ENCODE measurements at places on chromosomes 2 and 18.

GRCh38 chr2:241036397-241036963 lies 38.1 kb downstream of the SNED1 start:
- DNase-seq = no peak

GRCh38 chr2:48034295-48034694 lies 128.0 kb upstream of the FBXO11 start:
- no peak for DNase-seq

DNA sequence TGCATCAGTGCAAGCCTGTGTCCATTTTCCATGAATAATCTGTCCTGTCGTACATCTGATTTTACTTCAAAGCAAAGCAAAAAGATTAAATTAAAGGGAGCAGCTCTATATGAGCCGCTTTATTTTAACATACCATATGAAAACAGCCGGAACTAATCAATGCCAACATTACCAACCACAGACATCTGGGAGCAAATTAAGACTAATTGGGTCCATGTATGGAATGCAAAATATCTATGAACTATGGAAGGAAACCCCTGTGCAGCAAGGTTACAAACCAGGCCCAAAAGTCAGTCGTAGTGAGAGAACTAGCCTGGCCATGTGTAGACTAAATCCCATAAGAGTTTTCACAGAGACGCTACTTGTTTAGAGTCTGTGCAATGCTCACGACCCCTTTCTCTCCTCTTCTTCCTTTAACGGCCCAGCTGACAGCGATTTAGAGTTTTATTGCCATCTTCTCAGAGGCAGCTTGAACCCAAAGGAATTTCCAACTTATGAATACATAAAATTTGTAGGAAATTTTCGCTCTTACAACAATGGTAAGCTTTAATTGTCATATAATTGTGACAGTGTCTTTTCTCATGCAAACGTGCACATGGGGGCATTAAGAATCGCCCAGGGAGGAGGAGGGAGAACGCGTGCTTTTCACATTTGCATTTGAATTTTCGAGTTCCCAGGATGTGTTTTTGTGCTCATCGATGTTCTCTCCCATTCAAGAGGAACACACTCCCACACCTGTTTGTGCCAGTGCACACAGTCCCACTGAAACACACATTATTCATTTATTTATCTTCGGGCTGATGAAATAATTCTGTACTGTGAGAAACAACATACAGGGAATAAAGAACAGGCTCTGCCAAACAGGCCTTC lies 52.9 kb upstream of the RPL31 start:
- no peak for DNase-seq

GRCh38 chr2:204967199-204967960 lies 422.1 kb downstream of the PARD3B start:
- no peak for DNase-seq

- DNase-seq = no peak
Observed at GRCh38 chr2:218260742-218261422, at the start of gene GPBAR1. Gene GPBAR1, plus strand, starts transcription at chr2:218261015. Its CDS starts 1,710 bp downstream, at chr2:218262725.

DNA sequence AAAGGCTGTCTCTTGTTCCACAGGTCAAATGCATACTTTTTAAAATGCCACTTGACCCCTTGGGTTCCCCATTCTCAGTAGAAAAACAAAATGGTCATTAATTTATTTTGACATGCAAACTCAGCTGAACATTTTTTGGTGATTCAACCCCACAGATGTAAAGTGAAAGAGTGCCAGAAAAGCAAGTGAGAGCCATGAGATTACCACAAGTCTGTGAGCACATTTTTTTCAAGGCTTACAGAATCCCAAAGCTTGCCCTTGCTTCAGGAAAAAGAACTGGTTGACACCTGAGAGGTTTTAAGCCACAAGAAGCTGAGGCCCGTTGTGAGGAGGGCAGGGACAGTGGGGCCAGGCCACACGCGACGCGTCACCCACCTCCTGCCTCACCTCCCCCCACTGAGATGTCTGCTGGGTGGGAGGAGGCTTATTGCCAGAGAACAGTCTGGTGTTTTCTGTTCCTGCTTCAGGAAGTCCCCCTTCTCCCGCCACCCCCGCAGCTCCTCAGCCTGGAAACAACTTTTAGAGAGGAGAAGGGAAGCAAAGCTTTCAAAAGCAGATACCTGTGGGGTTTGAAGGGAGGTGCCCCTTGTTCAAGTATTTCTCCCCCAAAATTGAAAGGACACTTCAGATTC lies 70.4 kb upstream of the CYP1B1 start:
- no peak for DNase-seq

DNA sequence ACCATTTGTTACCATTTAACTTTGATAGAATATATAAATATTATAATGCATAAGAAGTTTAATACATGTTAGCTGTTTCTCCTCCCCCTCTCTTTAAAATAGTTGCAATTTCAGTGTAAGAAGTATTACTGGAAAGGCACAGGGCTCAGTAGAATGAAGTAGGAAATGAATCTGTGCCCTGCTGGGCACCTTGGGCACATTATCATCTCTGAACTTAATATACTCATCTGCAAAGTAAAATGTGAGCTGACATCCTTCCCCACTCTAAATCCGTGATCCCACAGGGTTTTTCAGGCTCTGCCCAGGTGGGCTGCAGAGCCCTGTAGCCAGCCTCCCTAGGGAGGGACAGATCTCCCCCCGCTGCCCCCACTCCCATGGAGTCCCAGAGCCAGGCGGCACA lies 56.8 kb downstream of the DPP4 start:
- no peak for DNase-seq

DNA sequence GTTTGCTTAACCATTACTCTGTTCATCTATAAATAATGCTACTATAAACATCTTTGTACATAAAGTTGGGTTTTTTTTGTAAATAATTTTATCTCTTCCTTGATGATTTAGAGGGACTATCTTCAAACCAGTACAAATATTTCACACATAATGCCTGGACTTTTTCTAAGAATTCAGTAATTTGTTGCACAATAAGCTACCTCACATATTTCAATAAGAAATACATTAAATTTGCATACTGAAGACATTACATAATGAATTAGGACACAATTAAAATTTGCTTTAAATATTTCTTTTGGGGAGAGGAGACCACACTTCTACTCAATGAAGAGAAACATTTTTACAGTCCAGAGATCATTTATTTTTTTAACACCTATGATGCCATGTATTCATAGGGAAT lies 7.2 kb upstream of the ROCK1 start:
- no peak for DNase-seq

GRCh38 chr2:143474586-143474985 lies 345.4 kb downstream of the ARHGAP15 start:
- DNase-seq = no peak

GRCh38 chr2:152157253-152157652 lies 18.3 kb downstream of the STAM2 start:
- no peak for DNase-seq

- DNase-seq = no peak
Observed at GRCh38 chr2:190860985-190861680, 19.5 kb upstream of the GLS start.

- DNase-seq = no peak
Observed at GRCh38 chr18:48318436-48318835, 90.7 kb downstream of the ZBTB7C start.

DNA sequence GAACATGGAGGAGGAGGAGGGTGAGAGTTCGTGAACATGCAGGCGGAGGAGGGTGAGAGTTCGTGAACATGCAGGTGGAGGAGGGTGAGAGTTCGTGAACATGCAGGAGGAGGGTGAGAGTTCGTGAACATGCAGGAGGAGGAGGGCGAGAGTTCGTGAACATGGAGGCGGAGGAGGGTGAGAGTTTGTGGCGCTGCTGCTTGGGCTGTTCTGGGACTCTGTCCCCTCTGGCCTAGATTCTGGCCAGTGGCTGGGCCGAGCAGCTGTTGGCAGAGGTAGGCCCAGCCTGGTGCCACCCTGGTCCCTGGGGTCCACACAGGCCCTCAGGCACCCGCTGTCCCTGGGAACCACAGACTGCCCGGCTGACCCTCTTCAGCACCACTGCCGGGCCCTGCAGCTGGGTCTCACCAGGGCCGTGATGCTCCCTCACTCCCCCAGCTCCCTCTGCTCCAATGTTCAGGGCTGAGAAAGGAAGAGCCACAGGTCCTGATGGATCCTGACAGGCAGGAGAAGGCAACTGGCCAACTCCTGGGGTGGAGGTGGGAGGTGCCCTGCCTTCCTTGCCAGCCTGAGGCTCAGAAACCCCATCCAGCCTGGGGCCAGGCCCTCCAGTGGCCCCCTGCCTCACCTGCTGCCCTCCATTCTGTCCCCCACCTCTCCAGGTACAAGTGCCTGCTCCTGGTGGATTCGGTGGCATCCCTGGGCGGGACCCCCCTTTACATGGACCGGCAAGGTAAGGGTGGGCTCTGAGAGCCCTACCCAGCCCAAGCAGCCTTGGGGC lies 3.9 kb downstream of the AGXT start:
- no peak for DNase-seq

DNA sequence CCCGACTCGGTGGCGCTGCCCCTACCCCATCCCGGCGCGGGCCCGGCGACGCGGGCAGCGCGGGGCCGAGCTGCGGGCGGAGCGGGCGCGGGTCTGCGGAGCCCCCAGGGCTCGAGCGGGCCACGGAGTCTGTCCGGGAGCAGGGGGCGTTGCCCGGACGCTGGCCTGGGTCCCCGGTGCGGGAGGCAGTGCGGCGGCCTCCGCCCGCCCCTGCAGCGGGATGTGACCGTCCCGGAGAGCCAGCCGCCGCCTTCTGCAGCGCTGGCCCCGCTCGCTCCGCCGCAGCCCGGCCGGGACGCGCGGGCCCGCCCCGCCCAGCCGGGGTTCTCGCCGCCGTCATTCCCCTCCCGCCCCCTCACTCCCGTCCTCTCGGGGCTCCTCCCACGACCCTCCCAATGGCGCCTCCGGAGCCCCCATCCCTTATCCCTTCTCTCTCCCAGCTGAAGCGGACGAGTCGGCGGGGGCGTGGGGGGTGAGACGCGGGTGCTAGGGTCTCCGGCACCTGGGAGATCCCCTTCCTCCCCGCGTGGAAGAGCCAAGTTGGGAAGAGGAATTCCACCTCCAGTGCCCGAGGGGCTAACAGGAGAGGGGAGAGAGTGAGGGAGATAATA lies at the start of gene FNDC4:
FNDC4 (minus strand) TSS at position 257 of the 611 bp plus-strand sequence. CDS start 521 bp downstream, outside the sequence.
- no peak for DNase-seq

GRCh38 chr2:237440819-237441281 lies 26.9 kb upstream of the COL6A3 start:
- DNase-seq = no peak

DNA sequence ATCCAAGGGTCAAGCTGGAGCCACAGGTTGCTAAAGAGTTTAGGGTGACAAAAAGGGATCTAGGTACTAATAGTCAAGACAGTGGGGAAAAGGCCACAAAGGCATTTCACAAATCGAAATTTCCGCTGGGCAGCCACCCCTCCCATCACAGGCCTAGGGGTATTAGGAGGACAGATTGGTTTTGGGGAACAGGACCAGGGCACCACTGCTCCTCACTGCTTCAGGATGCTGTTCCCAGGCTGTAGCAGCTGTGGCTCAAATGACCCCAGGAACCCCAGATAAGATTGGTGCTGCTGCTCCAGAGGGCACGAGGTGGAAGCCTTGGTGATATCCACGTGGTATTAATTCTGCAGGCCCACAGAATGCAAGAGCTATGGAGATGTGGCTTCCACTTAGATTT lies 22.7 kb downstream of the KLHL23 start:
- no peak for DNase-seq

DNA sequence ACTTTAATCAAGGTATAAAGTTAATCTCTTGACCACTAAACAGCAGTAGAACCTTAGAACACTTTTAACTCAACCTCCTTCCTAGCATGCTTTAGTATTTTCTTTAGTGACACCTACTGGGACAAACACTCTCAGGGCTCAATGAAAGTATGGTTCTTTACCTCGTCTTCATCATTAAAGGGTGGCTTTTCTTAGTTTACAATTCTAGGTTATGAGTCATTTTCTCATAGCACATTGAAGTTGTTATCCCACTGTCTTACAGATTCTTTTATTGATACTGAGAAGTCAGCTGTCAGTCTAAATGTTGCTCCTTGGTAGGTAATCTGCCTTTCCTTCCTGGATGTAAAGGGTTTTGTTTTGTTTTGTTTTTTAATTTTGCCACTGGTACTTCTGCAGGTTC lies 38.0 kb downstream of the SIGLEC15 start:
- DNase-seq = no peak

GRCh38 chr18:74241970-74242369 lies 49.8 kb downstream of the CYB5A start:
- DNase-seq = no peak

- no peak for DNase-seq
Observed at GRCh38 chr18:903701-904100, 970 bp upstream of the ADCYAP1 start.

DNA sequence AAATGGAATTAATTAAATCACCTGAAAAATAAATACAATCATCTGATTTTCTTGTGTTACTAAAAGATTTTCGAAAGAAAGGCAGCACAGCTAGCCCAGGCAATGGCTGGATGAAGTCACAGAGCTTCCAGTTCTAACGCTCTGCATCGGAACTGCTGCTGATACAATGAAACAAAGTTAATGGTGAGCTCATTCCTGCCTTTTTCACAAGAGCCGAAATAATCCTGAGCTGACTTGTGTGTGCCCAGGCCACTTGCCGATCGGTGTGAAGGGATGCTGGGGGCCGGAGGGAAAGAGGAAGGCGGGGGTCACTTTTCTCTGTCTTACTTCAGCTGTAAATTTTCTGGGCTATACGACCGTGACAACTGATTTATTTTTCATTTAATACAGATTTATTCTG lies 149.5 kb downstream of the INO80D start:
- DNase-seq = no peak

GRCh38 chr2:21035282-21035973 lies 8.4 kb downstream of the APOB start:
- DNase-seq = no peak

DNA sequence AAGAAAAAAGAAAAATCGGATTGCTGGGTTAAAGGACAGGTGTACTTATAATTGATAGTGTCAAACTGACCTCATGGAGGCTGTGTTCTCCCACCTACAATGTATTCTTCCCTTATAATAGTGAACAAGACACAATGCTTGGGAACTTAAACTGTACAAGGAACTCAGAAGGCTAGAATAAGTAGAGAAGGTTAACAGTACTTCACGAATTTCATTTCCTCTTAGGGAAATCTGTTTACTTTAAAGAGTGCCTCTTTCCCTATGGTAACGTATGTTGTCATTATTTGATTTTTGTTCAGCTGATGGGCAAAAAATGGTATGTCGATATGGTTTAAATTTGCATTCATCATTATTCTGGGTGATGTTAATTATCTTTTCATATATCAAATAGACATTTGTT lies 9.2 kb upstream of the HK2 start:
- DNase-seq = no peak

DNA sequence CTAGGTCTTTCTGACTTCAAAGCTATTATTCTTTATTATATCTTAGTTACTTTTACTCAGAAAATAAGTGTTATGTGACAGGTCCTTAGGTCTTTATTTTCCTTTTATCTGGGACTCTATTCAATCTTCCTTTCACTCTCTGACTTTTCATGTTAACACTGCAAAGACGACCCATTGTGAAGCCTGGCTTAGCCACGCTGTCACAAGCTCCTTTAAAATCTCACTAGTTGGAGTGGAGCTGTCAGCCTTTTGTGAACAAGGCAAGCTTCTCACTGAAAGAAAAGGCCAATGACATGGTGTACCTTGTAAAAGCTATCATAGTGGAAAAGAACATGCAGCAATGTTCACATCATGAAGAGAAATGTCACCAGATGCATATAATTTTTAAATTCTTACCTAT lies 1130.7 kb upstream of the FAM98A start:
- DNase-seq = no peak

Measured in NCI-H187 treated with DMSO at 0.1 percent for 48 hours (cell line).